ENCODE measurements at places on chromosomes 6 and 20.

DNA sequence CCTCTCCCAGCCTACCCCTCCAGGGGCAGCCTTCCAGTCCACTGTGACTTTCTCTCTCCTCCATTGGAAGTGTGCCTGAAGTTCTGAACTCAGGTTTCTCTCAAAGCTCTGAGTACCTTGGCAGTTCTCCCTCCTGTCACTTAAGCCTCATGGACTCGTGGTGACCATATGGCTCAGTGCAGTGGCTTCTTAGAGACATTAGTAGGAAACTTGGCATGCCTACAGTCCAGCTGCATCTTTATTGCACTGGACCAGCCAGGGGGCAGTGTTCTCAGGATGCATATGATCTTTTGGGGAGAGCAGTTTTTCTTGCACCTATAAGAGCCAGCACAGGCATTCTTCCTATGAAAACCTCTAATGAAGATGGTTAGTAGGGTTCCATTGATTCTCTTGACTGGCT is 47.5 kb upstream of the KCNK16 start:
- DNase-seq = no peak

DNA sequence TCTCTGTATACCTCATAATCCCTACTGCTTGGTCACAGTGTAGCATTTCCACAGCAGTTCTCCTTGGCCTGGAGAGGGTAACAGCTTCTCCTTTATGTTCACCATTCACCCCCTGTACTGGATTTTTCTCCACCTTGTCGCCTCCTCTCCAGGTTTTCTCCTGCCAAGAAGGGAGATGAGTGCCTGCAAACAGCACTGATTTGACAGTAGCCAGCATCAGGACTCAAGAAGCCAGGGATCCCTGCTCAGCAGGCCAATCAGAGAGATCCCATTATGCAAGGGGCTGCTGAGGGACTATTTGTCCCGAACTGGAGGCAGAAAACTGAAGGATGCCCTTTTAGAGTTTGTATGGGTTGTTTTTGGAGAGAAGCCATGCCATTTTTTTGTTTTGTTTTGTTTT is 68.6 kb upstream of the RIPOR2 start:
- no peak for DNase-seq

GRCh38 chr6:43119482-43119881 is 43.4 kb downstream of the PTK7 start:
- no peak for DNase-seq

GRCh38 chr6:131042664-131043063 is 20.4 kb downstream of the EPB41L2 start:
- no peak for DNase-seq

DNA sequence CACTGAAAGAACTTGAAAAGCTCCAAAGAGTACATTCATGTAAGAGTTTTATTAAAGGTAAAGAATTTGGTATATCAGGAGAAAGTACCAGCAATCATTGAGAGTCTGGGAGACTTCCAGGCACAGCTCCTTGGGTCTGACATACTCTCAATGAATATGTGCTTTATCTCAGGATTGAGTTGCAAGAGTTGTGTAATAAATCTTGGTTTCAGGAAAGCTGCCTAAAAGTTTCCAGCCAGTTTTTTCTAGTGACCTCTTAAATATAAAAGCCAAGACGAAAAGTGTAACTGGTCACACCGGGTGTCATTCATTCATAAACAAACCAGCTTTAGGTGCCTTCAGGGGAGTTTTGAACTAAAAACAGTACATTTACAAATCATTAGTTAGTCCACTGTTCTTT is 21.6 kb upstream of the GJA1 start:
- no peak for DNase-seq

DNA sequence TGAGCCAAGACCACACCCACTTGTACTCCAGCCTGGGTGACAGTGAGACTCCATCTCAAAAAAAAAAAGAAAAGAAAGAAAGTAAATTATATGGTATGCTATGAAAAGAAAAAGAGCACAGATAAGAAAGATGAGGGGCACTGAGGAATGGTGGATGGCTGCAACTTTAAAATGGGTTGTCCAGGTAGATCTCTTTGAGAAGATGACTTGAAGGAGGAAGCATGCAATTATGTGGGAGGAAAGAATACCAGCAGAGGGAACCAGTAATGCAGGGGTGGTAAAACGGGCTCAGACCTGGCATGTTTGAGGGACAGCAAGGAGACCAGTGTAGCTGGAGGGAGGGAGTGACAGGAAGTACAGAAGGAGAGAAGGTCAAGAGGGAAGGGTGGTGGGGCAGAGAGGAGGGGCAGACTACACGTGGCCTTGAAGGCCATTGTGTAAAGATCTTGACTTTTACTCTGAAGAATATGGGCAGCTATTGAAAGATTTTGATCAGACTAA is 22.3 kb downstream of the LINC00237 start:
- DNase-seq = no peak

DNA sequence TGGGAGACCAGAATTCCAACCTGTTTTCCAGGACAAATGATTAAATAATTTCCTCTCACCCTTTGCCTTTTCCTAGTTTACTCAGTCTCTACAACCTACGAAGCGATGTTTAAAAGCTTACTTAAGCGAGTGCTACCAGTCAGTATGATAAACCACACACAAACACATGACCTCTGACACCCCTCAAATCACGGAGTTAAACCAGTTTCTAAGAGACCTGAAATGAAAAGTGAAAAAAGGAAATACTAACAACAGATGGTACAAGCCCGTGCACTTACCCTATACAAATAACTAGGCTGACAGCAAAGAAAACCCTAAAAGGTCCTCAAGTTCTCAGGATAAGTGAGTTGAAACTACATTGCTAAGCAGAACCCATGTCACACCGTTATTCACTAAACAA is 7.7 kb downstream of the TNFRSF21 start:
- no peak for DNase-seq

DNA sequence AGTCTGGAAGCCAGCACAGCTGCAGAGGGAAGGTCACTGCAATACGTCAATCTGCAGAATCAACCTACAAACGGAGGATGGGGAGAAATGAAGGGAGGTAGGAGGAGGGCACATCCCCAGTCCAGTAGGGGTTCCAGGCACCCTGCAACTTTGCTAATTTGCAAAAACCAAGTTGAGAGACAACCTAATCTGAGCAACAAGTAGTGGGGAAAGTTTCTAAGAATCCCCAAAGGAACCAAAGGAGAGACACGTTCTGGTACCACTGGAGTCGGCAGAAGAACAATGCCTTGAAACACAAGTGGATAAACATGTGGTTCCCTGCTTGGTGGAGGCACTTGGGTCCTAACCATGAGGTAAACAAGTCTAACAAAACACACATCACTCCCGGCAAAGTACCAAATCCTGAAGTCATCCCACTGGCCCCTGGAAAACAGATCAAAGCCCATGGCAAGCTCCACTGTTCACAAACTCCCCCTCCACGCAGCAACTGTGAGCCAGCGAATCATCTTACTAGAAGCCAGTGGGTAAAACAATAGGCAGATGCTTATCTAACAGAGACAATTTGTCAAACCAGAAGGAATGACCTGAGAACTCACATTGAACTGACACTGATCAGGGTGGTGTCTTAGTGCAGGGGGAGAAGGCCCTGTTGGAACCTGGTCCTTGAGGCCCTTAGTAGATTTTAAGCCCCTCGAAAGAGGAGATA is 4.7 kb downstream of the MRPS18A start:
- DNase-seq = no peak

- DNase-seq = no peak
Measured at GRCh38 chr6:29759457-29759856, 36.2 kb downstream of the HLA-F start.

- no peak for DNase-seq
Measured at GRCh38 chr6:133591275-133591674, 297.6 kb upstream of the TCF21 start.

GRCh38 chr6:124028117-124028516 is 224.5 kb downstream of the NKAIN2 start:
- DNase-seq = no peak

- no peak for DNase-seq
Measured at GRCh38 chr6:150767161-150767560, 98.3 kb upstream of the MTHFD1L start.

- DNase-seq = no peak
Measured at GRCh38 chr20:38215194-38216182, 45.0 kb downstream of the KIAA1755 start.

Measured in DMS79 treated with DMSO at 0.1 percent for 48 hours (cell line).